Stimulated activated CD4-positive, alpha-beta T cell treated with anti-CD3 and anti-CD28 coated beads, TNF-alpha, amount 100 ng/mL, for 48 hours (primary cell): ENCODE measurements at places on chromosomes 2 and 18.

DNA sequence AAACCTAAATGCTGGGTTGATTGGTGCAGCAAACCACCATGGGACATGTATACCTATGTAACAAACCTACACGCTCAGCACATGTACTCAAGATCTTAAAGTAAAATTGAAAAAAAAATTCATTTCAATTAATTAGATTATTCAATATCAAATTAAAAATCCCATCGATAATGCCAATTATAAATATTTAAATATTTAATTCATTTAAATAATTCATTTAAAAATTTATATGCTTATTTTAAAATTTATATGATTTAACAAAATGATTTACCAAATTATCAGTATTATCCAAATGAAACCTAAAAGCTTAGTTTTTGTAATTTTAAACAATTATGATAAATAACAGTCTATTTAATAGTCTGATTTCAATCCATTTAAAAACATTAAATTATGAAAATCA, 560.4 kb downstream of the NUP35 start:
- DNase-seq: no peak

DNA sequence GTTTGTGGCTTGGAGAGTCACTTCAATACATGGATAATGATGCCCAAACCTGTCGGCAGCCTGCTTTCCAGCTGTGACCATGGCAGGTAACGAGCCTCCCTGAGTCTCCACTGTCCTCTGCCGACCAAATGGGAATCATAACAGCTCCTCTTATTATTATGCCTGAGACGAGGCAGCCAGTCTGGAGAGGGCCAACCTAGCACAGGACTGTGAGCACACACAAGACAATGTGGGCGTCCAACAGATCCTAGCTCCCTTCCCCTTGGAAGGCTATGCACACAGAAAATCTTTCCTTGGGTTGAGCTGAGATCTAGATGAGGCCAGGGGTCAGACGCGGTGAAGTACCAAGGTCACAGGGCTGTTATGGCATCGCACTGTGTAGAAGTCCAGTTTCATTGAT, 890 bp upstream of the SLC4A3 start:
- no peak for DNase-seq

DNA sequence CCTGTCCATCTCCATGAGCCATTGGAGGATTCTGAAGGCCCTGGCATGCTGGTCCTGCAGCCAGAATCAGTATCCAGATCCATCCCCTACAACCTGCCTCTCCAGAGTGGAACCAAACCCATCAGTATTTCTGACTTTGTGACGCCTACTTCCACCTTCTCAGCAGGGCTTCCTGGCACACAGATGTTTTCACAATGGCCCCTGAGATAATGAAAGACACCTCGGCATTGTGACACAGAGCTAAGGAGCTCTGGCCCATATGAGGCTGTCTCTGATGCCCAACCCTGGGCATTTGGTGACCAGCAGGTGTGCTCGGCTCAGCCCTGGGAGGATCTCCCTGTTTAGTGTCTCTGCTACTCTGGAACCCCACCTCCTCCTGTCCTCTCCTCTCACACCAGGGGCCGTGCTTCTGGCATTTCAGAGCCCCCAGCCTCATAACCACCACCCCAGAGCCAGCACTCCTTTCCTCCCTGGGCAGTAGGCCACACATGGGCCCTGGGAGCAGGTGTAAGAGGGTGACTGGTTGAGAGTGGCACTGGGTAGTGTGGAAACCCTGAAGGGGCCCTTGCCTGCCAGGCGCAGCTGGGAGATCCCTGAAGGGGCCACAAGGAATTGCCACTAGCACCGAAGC, 38.2 kb downstream of the FOSL2 start:
- DNase-seq: no peak

- DNase-seq: no peak
These were observed 371.9 kb downstream of the DPP10 start for GRCh38 chr2:114814355-114814754.

GRCh38 chr2:229003256-229003655, 267.8 kb downstream of the PID1 start:
- DNase-seq: no peak

- DNase-seq: no peak
These were observed 67.1 kb downstream of the BAZ2B start for GRCh38 chr2:159549234-159549633.

DNA sequence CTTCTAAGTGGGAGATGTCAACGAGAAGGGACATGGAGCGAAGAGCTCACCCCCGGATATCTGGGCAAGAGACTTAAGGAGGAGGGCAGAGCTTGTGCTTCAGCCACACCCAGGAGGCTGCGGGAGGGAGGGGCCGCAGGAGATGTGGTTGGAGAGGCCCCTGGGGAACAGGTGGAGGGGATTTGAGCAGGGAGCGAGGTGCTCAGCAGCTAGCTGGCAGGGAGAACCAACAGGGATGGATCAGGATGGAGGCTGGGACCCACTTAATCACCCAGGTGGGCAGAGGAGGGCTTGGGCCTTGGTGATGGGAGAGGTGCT, 78.3 kb downstream of the MBP start:
- DNase-seq: no peak

DNA sequence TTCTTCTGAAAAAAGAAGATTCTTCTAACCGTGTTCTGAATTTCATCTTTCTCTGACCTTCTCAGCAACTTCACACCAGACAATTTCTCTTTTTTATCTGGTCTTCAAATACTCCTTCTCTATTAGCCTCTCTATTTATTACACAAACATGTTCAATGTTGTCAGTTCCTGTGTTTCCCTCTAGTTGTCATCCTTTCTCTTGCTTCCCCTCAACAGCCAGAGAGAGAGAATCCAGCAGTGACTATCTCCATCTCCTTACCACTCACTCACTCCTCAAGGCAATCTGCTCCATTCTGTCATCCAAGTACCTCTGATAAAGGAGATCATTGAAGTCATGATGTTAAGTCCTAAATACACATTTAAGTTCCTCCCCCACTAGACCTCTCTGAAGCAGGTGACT, 491.9 kb upstream of the CHAC2 start:
- no peak for DNase-seq

DNA sequence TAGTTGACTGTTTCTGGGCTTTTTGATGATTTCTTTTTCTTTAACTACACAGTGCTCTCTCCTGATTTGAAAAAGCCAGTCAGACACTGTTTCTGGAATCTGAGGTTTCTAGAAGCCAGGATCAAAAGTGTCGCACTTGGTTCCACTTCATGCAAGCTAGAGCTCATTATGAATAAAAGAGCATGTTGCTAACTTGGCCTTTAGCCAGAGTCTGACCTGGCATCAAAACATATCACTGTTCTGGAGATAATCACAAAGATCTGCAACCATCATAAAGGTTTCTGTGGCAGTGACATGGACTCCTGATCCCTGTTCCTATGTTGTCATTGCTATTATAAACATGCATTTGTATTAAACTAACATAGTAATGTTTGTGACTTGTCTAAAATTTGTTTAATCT, 76.1 kb upstream of the MAPRE2 start:
- DNase-seq: no peak

DNA sequence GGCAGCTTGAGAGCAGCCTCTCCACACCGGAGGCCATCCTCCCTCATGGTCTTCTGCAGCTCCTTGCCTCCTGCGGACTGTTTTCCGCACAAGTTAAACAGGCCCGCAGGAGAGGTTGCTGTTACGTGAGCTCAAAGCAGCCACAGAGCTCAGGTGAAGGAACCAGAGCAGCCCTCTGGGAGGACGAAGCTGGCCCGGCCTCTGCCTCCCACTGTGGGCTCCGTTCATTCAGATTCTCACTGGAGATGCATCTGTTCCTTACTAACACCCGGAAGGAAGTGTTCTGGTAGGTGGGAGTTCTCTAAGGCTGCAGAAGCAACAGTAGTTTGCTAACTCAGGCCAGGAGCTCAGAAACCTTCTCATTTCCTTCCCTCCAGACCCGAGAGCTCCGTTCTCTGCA, 10.9 kb downstream of the DIPK1C start:
- DNase-seq: no peak

- DNase-seq: no peak
These were observed 59.0 kb upstream of the KLHL14 start for GRCh38 chr18:32831781-32832180.

DNA sequence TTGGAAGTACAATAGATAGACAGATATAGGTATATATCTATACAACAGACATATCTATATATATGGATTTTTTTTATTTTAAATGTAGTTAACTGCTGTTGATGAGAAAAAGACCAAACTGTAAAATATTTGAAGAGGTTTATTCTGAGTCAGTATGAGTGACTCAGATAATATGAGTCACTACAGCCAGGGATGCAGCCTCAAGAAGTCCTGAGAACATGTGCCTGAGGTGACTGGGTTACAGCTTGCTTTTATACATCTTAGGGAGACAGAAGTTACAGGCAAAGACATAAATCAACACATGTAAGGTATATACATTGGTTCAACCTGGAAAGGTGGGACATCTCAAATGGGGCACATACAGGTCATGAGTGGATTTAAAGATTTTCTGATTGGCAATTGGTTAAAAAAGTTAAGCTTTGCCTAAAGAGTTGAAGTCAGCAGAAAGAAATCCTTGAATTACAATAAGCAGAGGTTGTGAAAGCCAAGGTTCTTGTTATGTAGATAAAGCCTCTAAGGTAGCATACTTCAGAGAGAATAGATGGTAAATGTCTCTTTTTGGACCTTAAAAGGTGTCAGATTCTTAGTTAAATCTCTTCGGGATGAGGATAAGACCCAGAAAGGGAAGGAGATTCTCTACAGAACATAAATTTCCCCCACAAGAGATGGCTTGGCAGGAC, 149.9 kb downstream of the RBM43 start:
- no peak for DNase-seq

DNA sequence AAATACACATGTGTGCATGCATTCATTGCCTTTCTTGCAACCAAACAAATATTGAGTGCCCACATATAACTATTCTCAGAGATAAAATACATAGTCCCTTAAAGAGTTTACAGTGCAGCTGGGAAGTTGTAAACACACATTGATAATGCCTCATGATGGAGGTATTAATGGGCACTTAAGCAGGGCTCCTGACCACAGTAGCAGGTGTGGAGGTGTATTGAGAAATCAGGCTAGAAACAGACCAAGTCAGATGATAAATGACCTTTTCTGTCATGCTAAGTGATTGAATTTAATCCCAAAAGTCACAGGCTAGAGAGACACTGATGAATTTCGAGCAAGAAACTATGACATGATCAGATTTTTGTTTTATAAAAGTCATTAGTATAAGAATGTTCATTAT, 157.7 kb downstream of the ZNF385B start:
- DNase-seq: no peak

DNA sequence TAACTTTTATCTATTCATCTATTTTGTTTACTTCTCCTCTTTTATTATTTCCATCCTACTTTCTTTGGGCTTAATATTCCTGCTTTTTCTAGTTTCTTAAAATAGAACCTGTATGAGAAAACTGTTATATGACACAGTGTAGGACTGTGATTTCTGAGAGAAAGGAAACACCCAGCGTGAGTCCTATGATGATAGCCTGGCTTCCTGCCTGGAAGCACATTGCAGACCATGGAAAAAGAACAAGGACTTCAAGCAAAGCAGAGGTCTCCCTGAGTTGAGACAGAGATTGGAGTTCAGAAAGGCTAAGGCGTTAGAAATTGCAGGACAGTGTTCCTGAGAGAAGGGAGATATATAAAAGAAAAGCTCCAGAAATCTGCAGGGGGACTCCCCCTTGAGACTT, 7.8 kb downstream of the RBM44 start:
- DNase-seq: no peak
